ENCODE measurements at places on chromosomes 1 and 21. TPM values are rescaled to one million over a fixed set of nuclear protein-coding genes. Genes with fewer than 3 reads are reported as not detected.

MPL gene
- not detected for total RNA-seq

SELP gene
- total RNA-seq: 0.87 TPM

NUAK2 gene
- total RNA-seq: 105 TPM

OR6P1 gene
- not detected for total RNA-seq

GPR161 gene
- 0.17 TPM for total RNA-seq

TNFRSF4 gene
- 1.8 TPM for total RNA-seq

GNG4 gene
- total RNA-seq: 0.52 TPM

Measured in B cell (primary cell).